Osteoblast (primary cell): ENCODE measurements at places on chromosomes 7 and 10. TPM values are rescaled to one million over a fixed set of nuclear protein-coding genes. Genes with fewer than 3 reads are reported as not detected.

The DRGX gene
- total RNA-seq: under 0.01 TPM in 1 of 2 replicates, not detected in the other

The GATA3 gene
- total RNA-seq: not detected in 2 replicates

The GPR15LG gene
- not detected in 2 replicates for total RNA-seq

The ACBD7 gene
- 0.72 and 0.88 TPM in 2 replicates for total RNA-seq

The PRPF18 gene
- 30.1 and 39.8 TPM in 2 replicates for total RNA-seq

The GHRHR gene
- total RNA-seq: not detected in 2 replicates

The PKD2L1 gene
- total RNA-seq: not detected in 2 replicates

GRCh38 chr10:132169766-132170560, 16.8 kb upstream of the DPYSL4 start:
- no peak overlapping the region for H3K27ac ChIP-seq
- H3K27me3 ChIP-seq: no peaks in the 10 kb centered on the region
- H3K4me3 ChIP-seq: no peak overlapping the region
- H3K4me1 ChIP-seq: no peaks in the 10 kb centered on the region

GRCh38 chr10:5373307-5373706, 8.5 kb downstream of the UCN3 start:
- no peaks in the 10 kb centered on the region for H3K4me1 ChIP-seq
- DNase-seq: no peak
- no peak overlapping the region for H3K27ac ChIP-seq
- H3K27me3 ChIP-seq: no peaks in the 10 kb centered on the region
- H3K4me3 ChIP-seq: no peak overlapping the region
- no peaks in the 10 kb centered on the region for H3K36me3 ChIP-seq

DNA sequence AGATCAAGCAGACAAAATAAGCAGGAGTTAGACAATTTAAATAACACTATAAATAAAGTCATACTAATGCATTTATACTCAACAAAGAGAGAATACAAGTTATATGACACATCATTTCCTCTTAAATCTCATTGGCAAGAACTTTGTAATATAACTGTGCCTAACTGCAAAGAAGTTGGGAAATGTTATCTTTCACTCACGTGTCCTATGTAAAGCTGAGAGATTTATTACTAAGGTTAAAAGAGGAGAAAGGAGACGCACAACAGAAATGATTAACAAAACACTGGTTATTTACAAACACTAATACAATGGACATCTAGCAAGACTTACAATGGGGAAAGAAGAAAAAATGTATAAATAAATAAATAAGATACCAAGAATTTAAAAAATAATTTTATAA, 12.7 kb upstream of the TMEM273 start:
- no peak overlapping the region for H3K4me3 ChIP-seq
- peaks cover 27% of the 10 kb centered on the region for H3K27me3 ChIP-seq
- H3K36me3 ChIP-seq: no peaks in the 10 kb centered on the region
- DNase-seq: no peak

- no peaks in the 10 kb centered on the region for H3K4me1 ChIP-seq
- H3K36me3 ChIP-seq: no peaks in the 10 kb centered on the region
- no peak for DNase-seq
- H3K4me3 ChIP-seq: no peak overlapping the region
- no peak overlapping the region for H3K27ac ChIP-seq
These were observed 6.4 kb upstream of the AGK start for GRCh38 chr7:141544831-141545230.

DNA sequence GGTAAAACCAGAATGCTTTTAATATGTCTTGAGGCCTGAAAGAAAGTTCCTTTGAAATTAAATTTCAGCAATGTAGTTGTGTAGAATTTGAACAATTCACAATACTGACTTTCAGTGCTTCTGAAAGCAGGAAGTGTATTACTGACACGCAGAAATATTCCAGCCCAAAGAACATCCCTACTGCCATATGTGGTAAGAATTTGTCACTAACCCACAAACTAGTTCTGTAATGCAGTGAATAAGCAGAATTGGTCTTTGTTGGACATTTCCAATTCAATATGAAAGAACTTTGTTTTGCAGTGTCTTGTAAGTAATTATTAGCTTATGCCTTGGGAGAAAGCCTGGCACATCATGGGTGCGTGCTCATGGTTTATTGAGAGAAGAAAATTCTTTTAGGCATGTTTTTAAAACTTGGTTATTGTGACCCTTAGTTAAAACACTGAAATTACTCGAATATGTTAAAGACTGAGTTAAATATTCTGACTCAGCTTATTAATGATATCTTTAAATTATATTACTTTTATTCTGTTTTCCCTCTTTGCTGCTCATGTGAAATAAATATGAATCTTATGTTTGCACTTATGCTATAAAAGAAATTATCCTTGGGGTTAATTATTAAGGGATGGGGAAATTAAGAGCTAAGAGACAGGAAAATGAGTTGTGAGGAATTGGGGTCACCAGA, 33.4 kb downstream of the PTPN12 start:
- H3K27me3 ChIP-seq: no peaks in the 10 kb centered on the region
- peaks cover 37% of the 10 kb centered on the region for H3K36me3 ChIP-seq
- peaks cover 26% of the 10 kb centered on the region for H3K4me1 ChIP-seq
- H3K27ac ChIP-seq: peak overlapping the region; percentile 68
- peak; percentile 74 for DNase-seq

- H3K36me3 ChIP-seq: no peaks in the 10 kb centered on the region
- no peak overlapping the region for H3K4me3 ChIP-seq
- peaks cover 4% of the 10 kb centered on the region for H3K27me3 ChIP-seq
- DNase-seq: no peak
These were observed 90.2 kb upstream of the RAB18 start for GRCh38 chr10:27413831-27414348.

GRCh38 chr10:11610826-11611247, 613 bp downstream of the USP6NL start:
- DNase-seq: peak; percentile 55
- H3K4me3 ChIP-seq: peak overlapping the region; percentile 81
- no peaks in the 10 kb centered on the region for H3K36me3 ChIP-seq

DNA sequence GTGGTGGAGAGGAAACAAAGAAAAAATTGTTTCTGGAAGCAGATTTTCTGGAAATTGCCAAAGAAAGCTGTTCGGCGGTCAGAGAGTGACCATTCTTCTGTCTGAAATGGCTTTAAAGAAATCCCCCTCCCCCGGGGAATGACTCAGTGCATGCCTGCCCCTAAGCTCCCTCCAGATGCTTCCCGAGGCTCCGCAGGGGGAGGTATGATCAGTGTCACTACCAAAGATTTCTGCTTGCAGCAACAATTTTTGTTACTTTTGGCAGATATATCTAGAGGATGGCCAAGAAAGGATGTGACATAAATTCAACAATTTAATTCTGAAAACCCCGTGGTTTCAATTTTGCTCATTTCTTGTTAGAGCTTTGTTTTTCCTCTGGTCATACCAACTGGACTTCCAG, 163.9 kb downstream of the JCAD start:
- H3K27me3 ChIP-seq: peaks cover 27% of the 10 kb centered on the region
- peaks cover 15% of the 10 kb centered on the region for H3K4me1 ChIP-seq
- peak overlapping the region; percentile 28 for H3K4me3 ChIP-seq
- DNase-seq: peak; percentile 90

DNA sequence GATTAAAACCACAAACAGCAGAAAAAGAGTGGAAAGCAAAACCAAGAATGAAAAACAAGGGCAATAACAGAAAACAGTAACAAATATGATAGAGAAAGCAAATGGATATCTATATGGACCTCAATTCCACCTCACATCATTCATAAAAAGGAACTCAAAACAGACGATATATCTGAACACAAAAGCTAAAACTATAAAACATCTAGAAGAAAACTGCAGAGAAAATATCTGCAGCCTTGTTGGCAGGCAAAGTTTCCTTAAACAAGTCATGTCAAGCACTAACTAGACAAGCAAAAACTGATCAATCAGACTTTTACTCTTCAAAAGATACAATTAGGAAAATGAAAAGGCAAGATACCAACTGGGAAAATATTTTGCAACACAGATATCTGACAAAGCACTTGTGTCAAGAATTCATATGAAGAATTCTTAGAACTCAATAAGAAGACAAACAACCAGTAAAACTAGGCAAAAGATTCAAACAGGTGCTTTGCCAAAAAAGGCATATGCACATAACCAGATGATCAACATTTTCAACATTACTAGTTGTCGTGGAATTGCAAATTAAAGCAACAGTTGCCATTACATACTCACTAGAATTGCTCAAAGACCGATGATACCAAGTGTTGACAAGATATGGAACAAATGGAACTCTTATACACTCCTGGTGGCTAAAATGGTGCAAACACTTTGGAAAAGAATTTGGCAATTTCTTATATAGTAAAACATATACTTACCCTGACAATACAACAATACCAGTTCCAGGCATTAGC, 25.9 kb upstream of the ZMIZ1 start:
- H3K4me1 ChIP-seq: no peaks in the 10 kb centered on the region
- H3K27me3 ChIP-seq: peaks cover 32% of the 10 kb centered on the region
- H3K36me3 ChIP-seq: no peaks in the 10 kb centered on the region

GRCh38 chr10:117420768-117421167, 45.5 kb upstream of the PDZD8 start:
- H3K27me3 ChIP-seq: peaks cover 8% of the 10 kb centered on the region
- no peak for DNase-seq
- H3K36me3 ChIP-seq: no peaks in the 10 kb centered on the region
- no peaks in the 10 kb centered on the region for H3K4me1 ChIP-seq
- H3K4me3 ChIP-seq: no peak overlapping the region

DNA sequence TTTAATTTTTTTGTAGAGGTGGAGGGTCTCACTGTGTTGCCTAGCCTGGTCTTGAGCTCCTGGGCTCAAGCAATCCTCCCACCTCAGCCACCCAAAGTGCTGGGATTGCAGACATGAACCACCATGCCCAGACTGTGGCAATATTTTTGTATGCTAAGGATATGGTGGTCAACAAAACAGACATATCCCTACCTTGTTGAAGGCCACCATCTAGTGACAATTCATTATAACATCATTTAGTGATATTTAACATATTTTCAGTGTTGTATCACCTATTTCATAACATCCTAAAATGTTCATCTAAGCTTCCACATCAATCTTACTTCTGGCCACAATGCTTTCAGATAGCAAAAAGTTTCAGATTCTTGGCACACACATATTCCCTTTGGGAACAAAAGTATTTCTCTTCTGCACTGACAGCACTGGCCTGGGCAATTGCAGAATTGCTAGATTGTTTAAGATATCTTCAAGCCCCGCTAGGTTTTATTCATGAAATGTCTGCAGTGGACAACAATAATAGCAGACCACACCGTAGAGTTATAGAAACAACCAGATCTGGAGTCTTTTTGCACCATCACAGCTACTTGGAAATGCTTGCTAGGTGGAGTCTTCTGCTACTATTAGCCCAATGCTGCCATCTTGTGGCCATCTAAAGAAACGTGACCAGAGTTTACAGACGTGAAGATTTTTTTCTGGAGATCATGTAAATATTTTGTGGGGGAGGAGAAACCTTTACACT, 58.4 kb downstream of the DNAJC12 start:
- H3K27ac ChIP-seq: no peak overlapping the region
- peaks cover 7% of the 10 kb centered on the region for H3K27me3 ChIP-seq
- peaks cover 5% of the 10 kb centered on the region for H3K4me1 ChIP-seq
- no peak overlapping the region for H3K4me3 ChIP-seq
- H3K36me3 ChIP-seq: no peaks in the 10 kb centered on the region

DNA sequence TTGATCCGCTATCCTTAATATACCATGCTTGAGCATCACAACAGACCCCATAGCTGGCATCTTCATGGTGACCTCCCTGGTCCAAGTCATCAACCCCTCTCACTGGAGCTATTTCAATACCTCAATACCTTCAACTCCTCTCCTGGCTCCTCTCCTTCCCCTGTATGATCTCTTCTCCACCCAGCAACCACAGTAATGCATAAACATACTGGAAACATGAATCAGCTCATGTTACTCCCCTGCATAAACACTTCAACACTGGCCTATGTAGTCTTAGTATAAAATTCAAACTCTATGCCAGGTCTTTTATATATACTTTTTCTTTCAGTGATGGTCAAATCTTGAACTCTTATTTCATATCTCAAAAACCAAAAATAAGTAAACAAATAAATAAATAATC, 31.8 kb upstream of the TMEM273 start:
- no peak for DNase-seq
- H3K27me3 ChIP-seq: peaks cover 34% of the 10 kb centered on the region
- H3K4me1 ChIP-seq: peaks cover 6% of the 10 kb centered on the region
- H3K4me3 ChIP-seq: no peak overlapping the region

DNA sequence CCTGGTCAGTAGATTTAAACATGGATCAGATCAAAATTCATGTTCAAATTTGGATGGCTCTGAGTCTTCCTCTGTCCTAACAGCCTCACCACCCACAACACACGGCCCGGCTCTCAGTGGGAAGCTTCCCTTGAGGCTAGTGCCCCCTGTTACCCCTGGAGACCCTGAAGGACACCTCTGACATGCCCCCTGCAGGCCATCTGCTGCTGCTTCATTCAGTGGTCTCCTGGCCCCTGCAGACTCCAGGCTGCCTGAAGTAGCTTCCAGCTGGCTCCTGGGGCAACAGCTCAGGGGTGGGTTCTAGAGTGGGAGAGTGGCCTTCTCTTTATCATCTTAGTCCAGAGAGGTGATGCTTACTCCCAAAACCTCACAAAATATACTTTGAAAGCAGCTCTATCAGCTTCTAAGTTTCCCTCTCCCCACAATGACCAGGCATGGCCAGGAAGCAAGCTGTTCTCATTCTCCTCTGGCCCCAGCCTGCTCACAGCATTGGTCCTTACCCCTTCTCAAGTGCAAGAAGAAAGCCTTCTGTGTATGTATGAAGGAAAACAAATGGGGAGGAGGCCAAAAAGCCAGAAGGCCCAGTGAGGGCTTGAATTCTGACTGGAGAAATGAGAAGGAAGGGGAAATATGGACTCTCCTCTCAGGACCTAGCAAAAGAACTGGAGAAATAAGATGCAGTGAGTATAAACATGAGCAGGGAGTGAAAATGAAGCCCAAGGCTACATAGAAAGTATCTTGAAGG, 189.6 kb upstream of the INHBA start:
- peak overlapping the region; percentile 64 for H3K27ac ChIP-seq
- no peak overlapping the region for H3K4me3 ChIP-seq
- no peaks in the 10 kb centered on the region for H3K36me3 ChIP-seq
- H3K4me1 ChIP-seq: peaks cover 25% of the 10 kb centered on the region
- DNase-seq: peak; percentile 66

DNA sequence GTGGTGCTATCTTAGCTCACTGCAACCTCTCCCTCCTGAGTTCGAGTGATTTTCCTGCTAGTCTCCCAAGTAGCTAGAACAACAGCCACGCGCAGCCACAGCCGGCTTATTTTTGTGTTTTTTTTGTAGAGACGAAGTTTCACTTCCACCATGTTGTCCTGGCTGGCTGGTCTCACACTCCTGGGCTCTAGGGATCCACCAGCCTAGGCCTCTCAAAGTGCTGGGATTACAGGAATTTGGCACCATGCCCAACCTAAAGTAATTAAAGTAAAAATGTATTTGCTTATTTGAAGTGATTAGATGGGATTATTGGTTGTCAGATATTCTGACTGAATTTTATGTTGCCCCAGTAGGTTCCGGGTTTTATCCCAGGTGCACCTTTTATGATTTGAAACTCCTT, 22.7 kb downstream of the LUC7L2 start:
- no peaks in the 10 kb centered on the region for H3K27me3 ChIP-seq
- no peak for DNase-seq
- no peak overlapping the region for H3K27ac ChIP-seq
- H3K36me3 ChIP-seq: peaks cover 37% of the 10 kb centered on the region

- no peaks in the 10 kb centered on the region for H3K36me3 ChIP-seq
- no peak for DNase-seq
- no peaks in the 10 kb centered on the region for H3K27me3 ChIP-seq
- H3K4me3 ChIP-seq: no peak overlapping the region
- H3K4me1 ChIP-seq: no peaks in the 10 kb centered on the region
- no peak overlapping the region for H3K27ac ChIP-seq
These were observed 80.4 kb downstream of the TES start for GRCh38 chr7:116290740-116291139.
